H7 (cell line): ENCODE measurements at places on chromosomes 12 and 14.
A peak's percentile ranks its signal among the peaks of the same experiment; 100 is the strongest.

DNA sequence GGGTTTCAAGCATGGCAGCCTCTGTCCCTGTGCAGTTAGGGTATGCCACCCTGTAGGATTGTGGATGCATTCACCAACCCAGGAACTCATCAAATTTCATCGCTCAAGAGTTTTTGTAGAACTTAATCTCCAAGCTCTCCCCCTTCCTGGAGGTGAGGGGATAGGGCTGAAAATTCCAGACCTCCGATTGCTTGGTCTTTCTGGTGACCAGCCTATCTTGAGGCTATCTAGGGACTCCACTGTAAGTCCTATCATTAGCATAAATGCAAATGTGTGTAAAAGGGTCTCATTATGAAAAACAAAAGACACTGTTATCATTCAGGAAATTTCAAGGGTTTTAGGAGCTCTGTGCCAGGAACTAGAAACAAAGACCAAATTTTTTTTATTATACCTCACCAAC, 244.0 kb downstream of the DUSP6 start:
- DNase-seq: no peak

DNA sequence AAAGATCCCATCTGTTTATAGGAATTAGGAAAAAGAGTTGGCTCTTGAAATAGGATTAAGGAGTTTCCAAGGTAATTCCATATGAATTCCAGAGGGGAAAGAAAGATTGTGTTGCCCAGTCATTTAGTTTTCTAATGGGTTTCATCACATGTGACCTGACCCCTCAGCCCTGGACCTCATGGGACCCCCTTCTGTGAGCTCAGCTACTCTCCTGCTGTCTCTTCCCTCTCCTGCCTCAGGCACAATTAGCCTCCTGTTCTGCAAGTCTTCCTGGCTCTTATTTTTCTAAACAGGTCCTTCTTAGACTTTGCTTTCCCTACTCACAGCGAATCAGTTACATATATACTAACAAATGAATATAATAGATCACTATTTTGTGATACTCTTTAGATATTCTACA, 237.7 kb downstream of the TRHDE start:
- DNase-seq: no peak

DNA sequence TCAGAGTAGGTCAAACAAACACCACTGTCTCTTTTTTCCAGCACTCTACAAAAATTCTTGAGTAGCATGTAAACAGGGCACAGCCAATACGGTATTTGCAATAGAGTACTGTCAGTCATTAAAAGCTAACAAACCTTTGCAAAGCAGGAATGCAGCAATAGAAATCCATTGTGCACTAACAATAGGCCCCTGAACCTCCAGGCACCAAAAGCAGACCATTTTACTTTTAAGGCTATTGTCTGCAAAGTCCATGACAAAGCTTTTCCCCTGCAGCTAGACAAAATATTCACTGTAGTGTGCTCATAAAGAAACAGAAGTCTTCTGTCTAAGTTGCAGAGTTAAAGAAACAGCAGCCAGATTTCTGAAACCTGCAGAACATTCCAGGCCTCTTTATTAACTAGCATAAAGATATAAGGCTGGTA, 191.9 kb downstream of the SOX5 start:
- no peak for DNase-seq

DNA sequence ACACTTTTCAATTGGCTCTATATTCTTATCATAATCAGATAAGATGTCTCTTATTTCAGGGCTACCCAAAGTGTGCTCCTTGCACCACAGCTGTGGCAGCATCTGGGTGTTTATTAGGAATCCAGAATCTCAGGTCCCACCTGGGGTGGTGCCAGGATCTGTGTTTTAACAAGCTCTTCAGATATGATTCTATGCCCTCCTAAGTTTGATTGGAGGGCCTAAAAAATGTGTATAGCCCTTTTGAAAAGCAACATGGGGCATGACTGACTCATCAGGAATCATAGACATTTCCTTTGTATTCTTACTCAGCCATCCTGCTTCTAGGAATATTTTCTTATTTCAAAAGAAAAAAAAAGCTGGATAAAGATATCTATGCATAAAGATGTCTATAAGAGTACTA, 103.1 kb downstream of the HELB start:
- DNase-seq: no peak

GRCh38 chr14:69712599-69713088, 54.3 kb upstream of the SRSF5 start:
- peak; percentile 61 for DNase-seq

DNA sequence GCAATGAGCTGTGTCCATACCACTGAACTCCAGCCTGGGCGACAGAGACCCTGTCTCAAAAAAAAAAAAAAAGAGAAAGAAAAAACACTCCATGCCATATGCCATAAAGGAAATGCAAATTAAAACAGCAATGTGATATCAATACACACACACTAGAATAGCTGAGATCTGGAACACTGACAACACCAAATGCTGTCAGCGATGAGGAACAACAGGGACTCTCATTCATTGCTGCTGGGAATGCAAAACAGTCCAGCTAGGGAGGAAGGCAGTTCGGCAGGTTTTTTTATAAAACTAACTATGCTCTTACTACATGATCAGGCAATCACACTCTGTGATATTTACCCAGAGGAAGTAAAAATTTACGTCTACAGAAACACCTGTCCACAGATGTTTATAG, 3.4 kb upstream of the ABCB9 start:
- DNase-seq: no peak

DNA sequence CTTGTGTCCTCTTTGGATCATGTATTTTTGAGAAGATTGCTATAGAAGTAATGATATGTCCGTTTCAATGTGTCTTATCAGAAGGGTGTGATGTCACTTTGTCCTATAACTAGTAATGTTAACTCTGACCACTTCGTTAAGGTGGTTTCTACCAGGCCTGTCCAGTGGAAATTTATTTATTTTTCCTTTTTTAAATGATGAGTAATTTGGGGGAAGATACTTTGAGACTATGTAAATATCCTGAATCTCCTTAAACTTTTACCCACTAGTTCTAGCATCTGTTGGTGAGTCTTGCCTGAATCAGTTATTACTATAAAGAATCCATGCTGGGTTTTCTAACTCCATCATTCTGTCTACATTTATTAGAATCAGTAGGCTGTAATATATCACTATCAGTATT, 15.3 kb downstream of the EP400 start:
- no peak for DNase-seq

- no peak for DNase-seq
Observed at GRCh38 chr14:80304125-80304766, 92.9 kb upstream of the DIO2 start.

- peak; percentile 52 for DNase-seq
Observed at GRCh38 chr12:16076557-16076956, 165.4 kb downstream of the DERA start.

DNA sequence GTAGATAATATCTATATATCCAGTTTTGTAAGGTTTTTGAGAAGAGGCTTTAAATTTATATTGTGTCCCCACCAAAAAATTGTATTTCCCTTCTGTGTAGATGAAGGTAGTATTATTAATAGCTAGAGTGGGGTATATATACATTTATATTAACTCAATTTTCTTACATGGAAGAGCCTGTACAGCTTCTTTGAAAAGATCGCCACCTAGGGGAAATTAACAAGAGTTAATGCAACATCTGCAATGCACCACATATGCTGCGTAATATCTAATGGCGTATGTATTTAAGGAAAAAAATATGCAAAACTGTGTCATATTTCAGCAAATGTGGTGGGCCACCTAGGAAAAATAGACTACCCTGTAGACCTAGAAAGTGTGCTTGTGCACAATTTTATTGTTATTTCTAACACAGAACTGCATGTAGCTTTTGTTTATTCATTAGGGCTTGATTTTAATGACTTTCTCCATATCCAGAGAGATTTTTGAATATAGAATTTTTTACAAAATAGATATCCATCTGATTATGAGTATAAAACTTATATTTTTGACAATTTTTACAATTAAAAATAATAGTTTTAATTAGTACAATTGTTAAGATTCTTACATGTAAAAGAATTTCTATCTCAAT, 14.0 kb downstream of the CCER1 start:
- DNase-seq: no peak

DNA sequence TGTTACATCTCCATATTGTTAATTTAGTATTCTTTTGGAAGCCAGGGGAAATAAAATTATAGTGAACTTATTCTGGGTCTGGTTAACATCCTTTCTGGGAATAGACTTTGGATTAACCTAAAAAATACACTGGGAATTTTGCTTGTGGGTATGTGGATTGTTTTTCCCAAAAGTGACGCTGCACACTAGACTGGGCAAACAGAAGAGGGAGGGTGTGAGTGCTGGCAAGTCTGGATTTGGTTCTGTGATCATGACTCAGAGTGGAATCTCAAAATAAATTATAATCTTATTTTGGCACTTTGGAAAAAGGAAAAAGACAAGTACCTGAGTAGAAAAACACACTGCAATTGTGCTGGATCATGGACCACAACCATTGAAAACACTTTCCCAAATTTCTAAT, 15.2 kb upstream of the LUM start:
- no peak for DNase-seq

GRCh38 chr14:85607651-85608081, 77.7 kb downstream of the FLRT2 start:
- DNase-seq: no peak

- DNase-seq: no peak
Observed at GRCh38 chr14:44804391-44804790, 157.4 kb downstream of the KLHL28 start.

DNA sequence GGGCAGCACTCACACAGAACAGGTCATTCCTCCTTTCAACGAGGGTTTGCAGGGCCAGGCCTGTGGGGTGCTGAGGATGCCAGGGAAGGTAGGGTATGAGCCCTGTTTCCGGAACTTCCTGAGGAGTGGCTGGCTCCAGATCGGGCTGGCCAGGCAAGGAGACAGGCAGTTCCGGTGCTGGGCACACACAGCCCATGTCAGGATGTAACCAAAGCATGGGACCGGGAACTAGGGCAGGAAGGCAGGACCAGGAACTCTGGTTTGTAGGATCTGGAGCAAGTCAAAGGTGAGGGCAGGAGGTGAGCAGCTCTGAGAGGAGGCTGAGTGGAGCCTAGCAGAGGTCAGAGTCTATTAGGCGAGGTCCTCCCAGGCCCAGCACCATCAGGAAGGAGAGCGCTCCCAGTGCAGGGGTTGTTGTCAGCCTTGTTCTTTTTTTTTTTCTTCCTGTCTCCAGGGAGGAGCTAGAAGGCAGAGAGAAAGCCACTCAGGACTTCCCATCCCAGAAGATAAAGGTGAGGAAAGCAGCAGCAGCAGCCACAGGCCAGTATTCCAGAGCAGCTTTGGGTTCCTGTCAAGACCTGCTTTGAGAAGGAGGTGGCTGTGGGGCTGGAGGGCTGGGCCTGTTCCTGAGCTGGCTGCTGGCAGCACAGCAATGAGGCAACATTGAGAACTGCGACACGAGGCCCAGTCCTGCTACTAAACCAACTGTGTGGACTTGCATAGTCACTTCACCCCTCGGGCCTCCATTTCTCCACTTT, 49.0 kb upstream of the PTGR2 start:
- no peak for DNase-seq

DNA sequence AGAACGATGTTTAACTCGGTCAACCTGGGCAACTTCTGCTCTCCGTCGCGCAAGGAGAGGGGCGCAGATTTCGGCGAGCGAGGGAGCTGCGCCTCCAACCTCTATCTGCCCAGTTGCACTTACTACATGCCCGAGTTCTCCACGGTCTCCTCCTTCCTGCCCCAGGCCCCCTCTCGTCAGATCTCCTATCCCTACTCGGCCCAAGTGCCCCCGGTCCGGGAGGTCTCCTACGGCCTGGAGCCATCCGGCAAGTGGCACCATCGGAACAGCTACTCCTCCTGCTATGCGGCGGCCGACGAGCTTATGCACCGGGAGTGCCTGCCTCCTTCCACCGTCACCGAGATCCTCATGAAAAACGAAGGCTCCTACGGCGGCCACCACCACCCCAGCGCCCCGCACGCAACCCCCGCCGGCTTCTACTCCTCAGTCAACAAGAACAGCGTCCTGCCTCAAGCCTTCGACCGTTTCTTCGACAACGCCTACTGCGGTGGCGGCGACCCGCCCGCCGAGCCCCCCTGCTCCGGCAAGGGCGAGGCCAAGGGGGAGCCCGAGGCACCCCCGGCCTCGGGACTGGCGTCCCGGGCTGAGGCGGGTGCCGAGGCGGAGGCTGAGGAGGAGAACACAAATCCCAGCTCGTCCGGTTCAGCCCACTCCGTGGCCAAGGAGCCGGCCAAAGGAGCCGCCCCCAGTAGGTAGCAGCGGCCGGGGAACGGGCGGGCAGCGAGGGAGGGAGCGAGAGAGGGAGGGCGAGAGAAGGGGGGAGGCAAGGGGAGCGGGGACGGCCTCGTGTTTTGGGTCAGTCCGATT, 513 bp downstream of the HOXC11 start:
- DNase-seq: peak; percentile 88

- DNase-seq: no peak
Observed at GRCh38 chr12:52892974-52893373, 11.9 kb downstream of the KRT8 start.

GRCh38 chr14:79569072-79569471, 642.2 kb downstream of the DIO2 start:
- no peak for DNase-seq

DNA sequence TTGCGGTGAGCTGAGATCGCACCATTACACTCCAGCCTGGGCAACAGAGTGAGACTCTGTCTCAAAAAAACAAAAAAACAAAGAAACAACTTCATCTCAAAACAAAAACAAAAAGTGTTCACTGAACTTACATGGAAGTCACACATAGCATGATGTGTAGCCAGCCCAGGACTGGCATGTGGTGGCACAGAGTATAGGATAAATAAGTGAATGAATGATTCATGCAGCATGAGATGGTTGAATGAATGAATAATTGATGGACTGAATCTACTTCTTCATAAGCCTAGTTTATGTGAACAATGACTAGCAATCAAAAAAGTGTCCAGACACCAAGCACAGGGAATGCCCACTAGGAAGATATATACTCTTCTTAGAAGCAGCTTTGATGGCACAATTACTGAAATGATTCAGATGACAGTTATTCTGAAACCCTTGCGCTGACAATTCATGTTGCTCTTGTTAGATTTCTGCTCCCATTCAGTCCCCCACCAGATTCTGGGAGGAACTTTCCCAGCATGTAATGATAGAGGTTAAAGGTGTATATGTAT, 31.6 kb upstream of the SERPINA6 start:
- DNase-seq: no peak

- DNase-seq: no peak
Observed at GRCh38 chr12:61384511-61384910, 875.7 kb upstream of the USP15 start.

GRCh38 chr14:36591482-36591881, 9.1 kb upstream of the NKX2-8 start:
- no peak for DNase-seq
